Thyroid gland (tissue), 4 donors: ENCODE measurements at places on chromosomes 7 and 10. TPM values are rescaled to one million over a fixed set of nuclear protein-coding genes. Genes with fewer than 3 reads are reported as not detected.
A peak's percentile ranks its signal among the peaks of the same experiment; 100 is the strongest.

DNA sequence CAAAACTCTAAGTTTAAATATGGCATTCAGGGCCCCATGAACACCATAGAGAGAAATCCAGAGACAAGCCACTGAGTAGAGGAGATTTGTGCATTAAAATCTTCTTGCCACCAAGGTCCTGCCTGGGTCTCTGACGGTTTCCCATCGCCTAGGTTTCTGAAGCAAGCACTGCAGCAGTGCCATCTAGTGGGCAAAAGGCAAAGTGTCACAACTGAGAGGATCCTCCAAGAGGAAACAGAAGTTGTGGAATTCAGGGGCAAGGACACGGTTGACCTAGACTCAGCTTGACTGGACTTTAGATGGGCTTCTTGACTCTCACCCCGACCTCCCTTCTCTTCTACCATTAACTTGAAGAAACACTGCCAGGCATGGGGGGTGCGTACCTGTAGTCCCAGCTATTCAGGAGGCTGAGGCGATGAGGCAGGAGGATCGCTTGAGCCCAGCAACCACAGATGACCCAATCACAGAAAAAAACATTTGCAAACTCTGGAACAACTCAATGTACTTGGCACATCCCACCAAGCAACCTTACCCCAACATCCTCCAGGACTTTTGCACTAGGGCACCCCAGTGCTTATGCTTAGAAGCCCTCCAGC lies 604.1 kb downstream of the GALNT17 start:
- peaks cover 5% of the 10 kb centered on the region for H3K4me1 ChIP-seq
- peak; percentile 77 for DNase-seq
- H3K4me3 ChIP-seq, result no peak overlapping the region
- H3K27me3 ChIP-seq, result no peaks in the 10 kb centered on the region
- no peak overlapping the region for H3K27ac ChIP-seq

GRCh38 chr7:128104108-128104742 lies 73.0 kb upstream of the LRRC4 start:
- peaks cover 9% of the 10 kb centered on the region for H3K4me1 ChIP-seq
- no peaks in the 10 kb centered on the region for H3K27me3 ChIP-seq
- no peaks in the 10 kb centered on the region for H3K36me3 ChIP-seq
- DNase-seq, result no peak
- H3K27ac ChIP-seq, result no peak overlapping the region
- H3K4me3 ChIP-seq, result no peak overlapping the region

- H3K27me3 ChIP-seq, result no peaks in the 10 kb centered on the region
- no peaks in the 10 kb centered on the region for H3K4me1 ChIP-seq
- H3K27ac ChIP-seq, result no peak overlapping the region
Observed at GRCh38 chr7:69739190-69739589, 140.9 kb downstream of the AUTS2 start.

DNA sequence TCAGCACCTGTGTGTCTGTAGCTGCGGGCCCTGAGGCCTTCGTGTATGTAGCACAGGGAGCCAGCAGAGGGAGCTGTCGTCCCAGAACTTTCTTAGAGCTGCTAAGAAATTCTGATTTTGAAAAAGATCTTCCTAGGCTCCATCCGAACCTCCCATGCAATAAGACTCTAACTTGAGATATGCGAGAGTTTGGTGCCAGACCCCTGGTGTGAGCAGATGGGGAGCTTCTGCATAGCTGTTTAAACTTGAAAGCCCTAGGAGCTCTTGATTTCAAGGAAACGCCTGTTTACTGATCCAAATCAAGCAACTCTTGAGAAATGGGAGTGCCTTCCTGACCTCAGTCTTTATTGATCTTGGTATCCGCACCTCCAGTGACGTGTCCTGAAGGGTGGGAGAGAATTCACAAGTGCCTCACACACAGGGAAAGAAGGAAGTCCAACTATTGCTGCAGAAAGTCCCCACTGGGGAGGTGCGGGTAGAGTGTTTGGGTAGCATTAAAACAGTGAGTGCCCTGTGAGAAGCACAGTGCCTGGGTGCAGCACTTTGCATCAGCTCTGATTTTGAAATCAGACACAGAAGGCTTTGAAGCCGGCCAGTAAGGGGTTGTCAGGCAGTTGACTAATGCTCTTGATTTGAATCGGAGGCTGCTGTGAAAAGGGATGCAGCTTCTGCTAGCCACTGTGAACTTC lies 66.4 kb upstream of the STRIP2 start:
- no peaks in the 10 kb centered on the region for H3K27me3 ChIP-seq
- H3K4me3 ChIP-seq, result no peak overlapping the region
- no peaks in the 10 kb centered on the region for H3K36me3 ChIP-seq
- peak overlapping the region; percentile 60 for H3K27ac ChIP-seq

DNA sequence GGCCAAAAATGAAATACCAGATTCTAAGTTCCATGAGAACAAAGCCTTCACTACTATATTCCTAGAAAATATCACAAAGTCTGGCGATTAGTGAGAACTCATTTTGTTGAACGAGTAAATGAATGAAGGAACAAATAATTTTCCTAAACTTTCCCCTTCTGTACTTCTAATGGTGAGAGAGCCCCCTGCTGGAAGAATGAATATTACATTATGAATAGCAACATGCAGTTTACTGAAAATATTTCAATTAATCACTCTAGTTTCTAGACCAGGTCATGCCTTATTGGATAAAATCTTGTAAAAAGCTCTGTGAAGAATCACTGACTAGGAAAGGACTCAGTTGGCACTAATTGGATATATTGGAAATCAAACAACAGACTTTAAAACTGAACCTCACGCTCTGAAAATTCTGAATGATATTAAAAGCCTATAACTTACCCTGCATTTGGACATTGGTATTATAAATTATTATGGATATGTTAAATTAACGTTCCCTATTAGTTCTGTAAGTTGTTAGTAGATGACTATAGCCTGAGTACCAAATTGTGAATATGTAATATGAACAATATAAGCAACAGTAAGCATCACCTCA lies 32.4 kb upstream of the MTPN start:
- no peaks in the 10 kb centered on the region for H3K4me1 ChIP-seq
- no peaks in the 10 kb centered on the region for H3K36me3 ChIP-seq
- no peak overlapping the region for H3K27ac ChIP-seq
- H3K27me3 ChIP-seq, result no peaks in the 10 kb centered on the region
- DNase-seq, result no peak

GRCh38 chr10:86450806-86451603 lies 70.6 kb downstream of the WAPL start:
- no peak for DNase-seq
- no peak overlapping the region for H3K4me3 ChIP-seq
- no peak overlapping the region for H3K27ac ChIP-seq
- H3K36me3 ChIP-seq, result peaks cover 17% of the 10 kb centered on the region
- no peaks in the 10 kb centered on the region for H3K27me3 ChIP-seq

DNA sequence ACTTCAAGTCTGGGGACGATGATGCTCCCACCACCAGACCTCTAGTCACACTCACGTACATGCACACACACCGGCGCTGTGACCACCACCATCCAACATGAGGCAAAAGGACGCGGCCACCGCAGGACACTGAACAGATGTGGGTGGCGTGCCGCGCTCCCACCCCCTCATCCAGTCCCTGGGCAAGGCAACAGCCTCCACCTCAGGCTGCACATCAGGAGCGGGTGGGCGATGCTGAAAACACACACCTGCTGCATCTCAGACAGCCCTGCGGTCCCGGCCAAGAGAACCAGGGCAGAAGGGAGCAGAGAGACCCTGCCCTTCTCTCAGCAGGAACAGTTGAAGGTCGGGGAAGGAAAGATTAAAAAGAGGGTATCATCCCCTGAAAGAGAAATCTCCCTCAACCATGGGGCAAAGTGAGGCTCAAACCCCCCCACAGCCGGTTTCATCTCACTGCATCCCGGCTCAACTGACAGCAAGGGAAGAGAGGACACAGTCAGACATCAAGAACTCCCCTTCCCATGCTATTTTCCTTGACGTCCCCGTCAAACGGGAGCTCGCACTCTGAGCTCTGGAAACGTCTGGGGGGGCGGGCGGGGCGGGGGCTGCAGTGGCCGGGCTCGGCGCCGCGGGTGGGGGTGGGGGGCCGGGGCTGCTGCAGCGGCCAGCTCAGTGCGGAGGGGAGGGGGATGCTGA lies 1.1 kb downstream of the CAMK2G start:
- no peak overlapping the region for H3K4me3 ChIP-seq
- peaks cover 10% of the 10 kb centered on the region for H3K4me1 ChIP-seq
- DNase-seq, result no peak
- no peak overlapping the region for H3K27ac ChIP-seq
- no peaks in the 10 kb centered on the region for H3K36me3 ChIP-seq
- no peaks in the 10 kb centered on the region for H3K27me3 ChIP-seq

DNA sequence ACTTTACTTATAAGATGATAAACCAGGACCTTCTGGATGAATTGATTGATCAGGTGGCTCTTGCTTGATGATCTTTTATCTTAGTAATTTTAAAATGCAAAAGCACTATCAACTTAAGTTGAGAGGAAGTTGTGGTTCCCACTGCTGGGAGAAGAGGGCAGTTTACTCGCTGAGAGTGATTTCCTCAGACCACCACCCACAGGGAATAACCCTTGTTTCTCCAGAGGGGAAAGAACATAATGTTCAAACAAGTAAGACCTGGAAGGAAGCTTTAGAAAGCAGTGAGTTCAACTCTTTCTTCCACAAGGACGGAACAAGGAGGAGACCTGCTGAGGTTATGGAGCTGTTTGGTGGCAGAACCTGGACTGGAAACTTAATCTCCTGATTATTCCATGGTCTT lies 138.7 kb downstream of the FAM204A start:
- no peak for DNase-seq
- no peak overlapping the region for H3K27ac ChIP-seq
- no peaks in the 10 kb centered on the region for H3K36me3 ChIP-seq
- no peaks in the 10 kb centered on the region for H3K4me1 ChIP-seq
- H3K27me3 ChIP-seq, result no peaks in the 10 kb centered on the region
- H3K4me3 ChIP-seq, result no peak overlapping the region

- no peaks in the 10 kb centered on the region for H3K27me3 ChIP-seq
- no peak for DNase-seq
- H3K4me3 ChIP-seq, result no peak overlapping the region
- H3K27ac ChIP-seq, result no peak overlapping the region
- H3K4me1 ChIP-seq, result no peaks in the 10 kb centered on the region
- no peaks in the 10 kb centered on the region for H3K36me3 ChIP-seq
Observed at GRCh38 chr10:104735757-104736391, 94.8 kb downstream of the SORCS3 start.

- peaks cover 17% of the 10 kb centered on the region for H3K4me1 ChIP-seq
- peak; percentile 40 for DNase-seq
- H3K27me3 ChIP-seq, result no peaks in the 10 kb centered on the region
- H3K4me3 ChIP-seq, result peak overlapping the region; percentile 100
Observed at GRCh38 chr7:139231513-139232376, 708 bp downstream of the UBN2 start.

GRCh38 chr10:119502209-119502608 lies 40.3 kb downstream of the RGS10 start:
- DNase-seq, result no peak
- no peaks in the 10 kb centered on the region for H3K27me3 ChIP-seq
- H3K4me1 ChIP-seq, result peaks cover 6% of the 10 kb centered on the region
- H3K36me3 ChIP-seq, result no peaks in the 10 kb centered on the region
- no peak overlapping the region for H3K27ac ChIP-seq
- H3K4me3 ChIP-seq, result no peak overlapping the region

GRCh38 chr10:23338886-23339285 lies 5.7 kb downstream of the C10orf67 start:
- no peak overlapping the region for H3K27ac ChIP-seq
- H3K4me1 ChIP-seq, result peaks cover 5% of the 10 kb centered on the region
- H3K27me3 ChIP-seq, result no peaks in the 10 kb centered on the region
- DNase-seq, result no peak

DNA sequence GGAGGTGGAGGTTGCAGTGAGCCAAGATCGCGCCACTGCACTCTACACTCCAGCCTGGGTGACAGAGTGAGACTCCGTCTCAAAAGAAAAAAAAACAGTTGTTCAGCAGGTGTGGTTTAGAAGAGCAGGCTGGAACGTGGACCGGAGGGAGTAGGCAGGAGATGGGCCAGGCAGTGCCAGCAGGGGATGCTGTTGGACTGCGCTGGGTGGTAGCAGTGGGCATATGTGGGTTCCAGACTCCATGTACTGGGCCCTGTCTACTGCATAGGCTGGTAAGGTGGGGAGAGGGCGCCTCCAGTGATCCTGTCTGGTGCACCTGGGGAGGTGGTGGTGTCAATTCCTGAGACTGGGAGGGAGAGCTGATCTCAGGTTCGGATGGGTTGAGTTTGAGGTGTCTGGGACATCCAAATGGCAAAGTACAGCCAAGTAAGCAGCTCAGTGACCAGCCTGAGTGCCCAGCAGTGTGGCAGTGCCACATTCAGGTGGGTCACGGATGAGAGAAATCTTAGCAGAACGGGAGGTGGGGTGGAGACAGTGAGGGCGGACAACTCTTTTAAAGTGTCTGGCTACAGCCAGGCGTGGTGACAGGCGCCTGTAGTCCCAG lies 25.9 kb downstream of the SFXN4 start:
- peak; percentile 42 for DNase-seq
- H3K27ac ChIP-seq, result no peak overlapping the region
- H3K4me1 ChIP-seq, result no peaks in the 10 kb centered on the region
- no peaks in the 10 kb centered on the region for H3K27me3 ChIP-seq
- H3K4me3 ChIP-seq, result no peak overlapping the region

TFR2 gene
- 0.22 TPM for total RNA-seq

CTNNA3 gene
- total RNA-seq, result 0.11 TPM

TNKS2 gene
- total RNA-seq, result 63.6 TPM

DRGX gene
- total RNA-seq, result not detected

SP8 gene
- not detected for total RNA-seq

TRIM24 gene
- 21.8 TPM for total RNA-seq

FBXO24 gene
- total RNA-seq, result 0.67 TPM

TACR2 gene
- not detected for total RNA-seq

POLR2J3 gene
- total RNA-seq, result 26.2 TPM

CDC14C gene
- not detected for total RNA-seq

PDAP1 gene
- total RNA-seq, result 77.1 TPM

RPP30 gene
- total RNA-seq, result 20.4 TPM
